ENCODE measurements at places on chromosomes 4 and X.

- DNase-seq = no peak
These were observed 253.6 kb upstream of the DIPK2B start for GRCh38 chrX:45454290-45454689.

DNA sequence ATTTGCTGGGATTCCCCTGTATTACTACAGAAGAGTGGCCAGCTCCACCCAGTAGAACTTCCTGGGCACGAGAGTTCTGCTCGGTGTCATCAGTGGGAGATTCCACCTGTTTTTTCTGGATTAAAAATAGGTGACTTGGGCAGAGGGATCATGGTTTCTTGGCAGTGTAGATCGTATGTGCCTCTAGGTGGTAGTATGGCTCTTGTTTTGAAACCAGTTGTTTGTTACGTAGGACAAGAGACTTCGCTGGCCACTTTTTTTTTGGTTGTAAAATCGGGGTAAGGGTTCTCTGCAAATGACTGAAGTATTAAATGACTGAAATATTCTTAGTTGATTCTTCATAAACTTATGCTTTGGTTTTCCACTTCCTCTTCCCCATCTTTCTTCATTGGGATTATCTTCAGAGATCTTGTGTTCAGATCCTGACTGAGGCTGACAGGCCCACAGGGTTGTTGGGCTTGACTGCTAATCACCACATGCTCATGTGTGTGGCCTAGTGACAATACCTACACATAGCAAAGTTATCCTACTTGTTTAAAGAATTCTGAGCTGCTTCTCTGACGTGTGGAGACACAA is 43.8 kb upstream of the WDR1 start:
- DNase-seq = no peak

DNA sequence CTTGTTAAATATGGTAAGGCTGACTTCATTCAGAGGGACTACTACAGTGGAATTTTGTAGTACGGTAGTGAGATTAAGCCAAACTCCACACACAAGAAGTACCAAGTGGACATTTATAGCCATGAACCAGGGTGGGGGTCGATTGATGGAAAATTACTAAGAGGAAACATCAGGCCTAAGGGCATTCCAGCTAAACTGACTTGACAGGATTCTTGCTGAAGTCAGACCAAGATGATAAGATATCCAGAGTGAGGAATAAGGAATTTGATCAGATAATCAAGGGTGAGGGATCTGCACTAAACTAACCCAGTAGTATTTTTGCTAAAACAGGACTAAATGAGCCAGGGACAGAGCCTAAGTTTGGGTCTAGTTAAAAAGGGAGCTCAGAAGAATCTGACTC is 597.5 kb downstream of the RPA4 start:
- no peak for DNase-seq

DNA sequence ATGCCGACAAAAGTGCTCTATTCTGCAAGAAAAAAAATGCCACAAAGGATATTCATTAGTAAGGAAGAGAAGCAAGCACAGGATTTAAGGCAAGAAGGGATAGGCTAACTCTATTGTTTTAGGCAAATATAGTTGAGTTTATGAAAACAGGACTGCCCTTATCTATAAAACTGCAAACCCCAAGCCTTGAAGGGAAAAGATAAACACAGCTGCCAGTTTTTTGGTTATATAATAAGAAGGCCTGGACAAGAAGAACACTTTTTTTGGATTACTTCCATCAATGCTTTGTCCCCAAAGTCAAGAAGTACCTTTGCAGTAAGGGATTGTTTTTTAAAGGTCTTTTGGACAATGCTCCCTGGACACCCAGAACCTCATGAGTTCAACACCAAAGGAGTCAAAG is 45.4 kb upstream of the WWC2 start:
- DNase-seq = no peak

- DNase-seq = no peak
These were observed 1314.7 kb downstream of the FSTL5 start for GRCh38 chr4:160848901-160849760.

GRCh38 chr4:144509088-144510015 is 136.6 kb upstream of the HHIP start:
- DNase-seq = no peak

GRCh38 chr4:15605537-15605936 is 49.6 kb downstream of the FBXL5 start:
- DNase-seq = no peak

DNA sequence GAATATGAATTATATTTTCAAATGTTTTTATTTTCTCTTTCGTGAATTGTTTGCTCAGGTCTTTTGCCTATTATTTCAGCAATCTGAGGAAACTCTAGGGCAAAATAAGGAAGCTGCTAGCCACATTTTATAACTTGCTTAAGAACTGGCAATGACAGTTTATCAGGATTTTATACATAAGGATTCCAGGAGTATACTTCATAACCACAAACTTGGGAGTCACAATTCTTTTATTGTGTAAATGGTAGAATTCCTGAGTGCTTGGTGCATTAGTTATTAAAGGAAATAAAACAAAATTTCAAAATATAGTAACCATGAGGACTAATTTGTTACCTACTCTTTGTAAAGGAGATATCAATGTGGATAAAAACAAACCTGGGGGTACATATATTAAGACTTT is 54.4 kb downstream of the PALLD start:
- DNase-seq = no peak

DNA sequence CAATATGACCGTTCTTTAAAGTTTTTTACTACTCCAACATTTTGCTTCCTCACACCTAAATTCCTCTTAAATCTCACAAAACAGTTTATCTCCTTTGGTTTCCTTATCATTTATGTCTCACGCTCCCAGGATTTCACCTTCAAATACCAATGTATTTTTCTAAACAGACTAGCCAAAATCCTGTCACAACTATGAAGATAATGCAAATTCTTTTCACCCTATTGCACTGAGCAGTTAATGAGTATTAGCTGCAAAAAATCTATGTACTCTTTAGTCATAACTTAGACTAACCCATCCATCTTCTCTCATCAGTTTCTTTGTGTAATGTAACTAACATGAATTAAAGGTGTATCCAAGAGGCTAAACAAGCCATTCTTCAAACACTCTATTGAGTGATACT is 151.3 kb downstream of the COMMD8 start:
- DNase-seq = no peak

DNA sequence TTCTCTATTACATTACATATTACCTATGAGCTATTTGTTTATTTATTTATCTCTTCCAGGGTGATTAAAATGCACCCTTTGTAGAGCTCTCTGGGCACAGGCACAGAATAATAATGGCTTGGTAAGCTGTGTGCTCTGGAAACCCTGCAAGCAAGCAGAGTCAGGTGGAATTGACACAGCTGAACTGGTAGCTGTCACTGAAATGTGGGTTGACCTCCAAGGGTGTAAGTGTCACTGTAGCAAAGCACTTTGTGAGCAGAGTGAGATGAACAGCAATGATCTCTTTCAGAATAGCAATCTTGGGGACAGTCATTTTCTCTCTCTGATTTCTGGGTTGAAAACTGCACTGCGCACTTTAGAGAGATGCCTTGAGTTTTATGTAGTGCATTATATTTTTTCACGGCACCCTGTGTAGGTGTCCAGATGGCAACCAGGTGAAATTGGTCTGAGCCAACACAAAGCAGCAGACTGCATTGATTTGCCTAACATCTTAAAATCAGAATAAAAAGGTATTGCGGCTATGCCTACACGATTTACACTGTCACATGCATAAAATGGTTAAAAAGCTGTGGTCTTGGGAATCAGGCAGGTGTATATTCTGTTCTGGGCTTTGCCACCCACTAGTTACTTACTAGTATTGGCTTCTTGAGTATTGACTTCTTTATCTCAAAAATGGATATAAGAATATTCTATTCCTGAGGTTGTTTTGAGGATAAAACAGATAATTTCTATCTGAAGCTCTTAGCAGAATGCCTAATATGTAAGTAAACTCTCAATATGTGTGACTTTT is 450.3 kb downstream of the RAPGEF2 start:
- DNase-seq = no peak

GRCh38 chr4:165207016-165207430 is 338 bp upstream of the KLHL2 start:
- DNase-seq = no peak

DNA sequence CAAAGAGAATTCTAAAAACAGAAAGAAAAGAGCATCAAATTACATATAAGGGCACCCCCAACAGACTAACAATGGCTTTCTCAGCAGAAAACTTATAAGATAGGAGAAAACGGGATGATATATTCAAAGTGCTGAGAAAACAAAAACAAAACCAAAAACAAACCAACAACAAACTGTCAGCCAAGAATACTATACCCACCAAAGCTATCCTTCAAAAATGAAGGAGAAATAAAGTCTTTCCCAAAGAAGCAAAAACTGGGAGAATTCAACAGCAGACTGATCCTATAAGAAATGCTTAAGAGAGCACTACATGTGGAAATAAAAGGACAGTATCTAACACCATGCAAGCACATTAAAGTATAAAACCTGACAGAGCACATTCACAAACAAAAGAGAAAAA is 168.6 kb downstream of the NEK1 start:
- no peak for DNase-seq

DNA sequence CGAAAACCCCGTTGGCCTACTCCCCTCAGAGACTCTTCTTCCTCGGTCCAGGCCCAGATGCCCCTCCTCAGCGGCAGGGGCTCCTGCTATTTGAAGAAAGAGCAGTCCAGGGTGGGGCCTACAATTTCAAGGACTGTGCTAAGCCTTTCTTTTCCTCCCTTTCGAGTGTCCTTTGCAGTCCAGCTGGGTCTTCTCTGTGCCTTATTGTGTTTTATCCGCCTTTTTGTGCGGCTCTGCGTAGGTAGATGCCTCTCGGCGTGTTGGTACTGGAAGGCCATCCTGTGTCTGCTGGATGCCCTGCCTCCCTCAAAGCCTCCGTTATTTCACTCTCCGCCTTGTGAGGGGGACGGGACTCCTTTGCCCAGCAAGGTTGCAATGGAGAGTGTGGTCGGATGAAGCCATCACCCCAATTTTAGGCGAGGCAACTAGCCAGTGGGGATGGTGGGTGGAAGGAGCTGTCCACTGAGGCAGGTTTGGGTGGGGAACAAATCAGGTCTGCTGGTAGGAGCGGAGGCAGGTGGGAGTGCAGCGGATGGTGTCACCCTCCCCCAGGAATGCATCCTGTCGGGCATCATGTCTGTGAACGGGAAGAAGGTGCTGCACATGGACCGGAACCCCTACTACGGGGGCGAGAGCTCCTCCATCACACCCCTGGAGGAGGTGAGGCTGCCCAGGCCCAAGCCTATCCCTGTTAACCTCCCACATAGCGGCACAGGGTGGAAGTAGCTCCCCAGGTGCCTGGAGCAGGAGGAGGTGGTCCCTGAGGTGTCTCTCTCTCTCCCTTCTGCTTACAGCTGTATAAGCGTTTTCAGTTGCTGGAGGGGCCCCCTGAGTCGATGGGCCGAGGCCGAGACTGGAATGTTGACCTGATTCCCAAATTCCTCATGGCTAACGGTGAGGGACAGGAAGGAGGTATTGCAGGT is 1.3 kb downstream of the GDI1 start:
- no peak for DNase-seq

GRCh38 chr4:101031971-101032370 is 315.4 kb downstream of the PPP3CA start:
- no peak for DNase-seq

GRCh38 chr4:11470438-11471045 is 41.8 kb upstream of the HS3ST1 start:
- DNase-seq = no peak

Measured in T-helper 2 cell (primary cell).